ENCODE measurements at places on chromosomes 7 and 10. TPM values are rescaled to one million over a fixed set of nuclear protein-coding genes. Genes with fewer than 3 reads are reported as not detected.

- DNase-seq: no peak
- H3K36me3 ChIP-seq: no peaks in the 10 kb centered on the region
- no peaks in the 10 kb centered on the region for H3K27me3 ChIP-seq
- H3K4me3 ChIP-seq: no peak overlapping the region
Measured at GRCh38 chr7:5767066-5767465, 14.4 kb downstream of the RNF216 start.

DNA sequence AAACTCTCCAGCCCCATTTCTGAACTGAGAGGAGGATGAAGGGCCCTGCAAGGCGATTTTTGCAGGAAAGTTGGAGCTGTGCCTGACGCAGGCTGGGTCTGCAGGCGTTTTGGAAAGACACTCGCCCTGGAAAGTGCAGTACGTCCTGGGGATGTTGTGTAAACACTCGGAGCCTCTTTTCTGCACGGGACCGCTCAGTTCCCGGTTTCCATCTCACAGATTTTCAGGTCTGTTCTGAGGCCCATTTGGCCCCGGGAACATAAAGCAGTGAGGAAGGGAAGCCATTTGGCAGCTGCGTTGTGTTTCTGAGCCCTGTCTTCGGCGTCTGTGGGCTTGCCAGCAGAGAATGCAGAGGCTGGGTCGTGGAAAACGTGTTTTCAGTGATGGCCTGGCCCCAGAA, 655.0 kb upstream of the MGMT start:
- no peak overlapping the region for H3K27ac ChIP-seq
- no peaks in the 10 kb centered on the region for H3K36me3 ChIP-seq
- no peaks in the 10 kb centered on the region for H3K4me1 ChIP-seq
- no peaks in the 10 kb centered on the region for H3K27me3 ChIP-seq
- no peak for DNase-seq
- H3K4me3 ChIP-seq: no peak overlapping the region

- DNase-seq: no peak
- H3K27ac ChIP-seq: no peak overlapping the region
- peaks cover 6% of the 10 kb centered on the region for H3K4me1 ChIP-seq
- H3K4me3 ChIP-seq: no peak overlapping the region
Measured at GRCh38 chr7:38220452-38220851, 42.4 kb downstream of the STARD3NL start.

DNA sequence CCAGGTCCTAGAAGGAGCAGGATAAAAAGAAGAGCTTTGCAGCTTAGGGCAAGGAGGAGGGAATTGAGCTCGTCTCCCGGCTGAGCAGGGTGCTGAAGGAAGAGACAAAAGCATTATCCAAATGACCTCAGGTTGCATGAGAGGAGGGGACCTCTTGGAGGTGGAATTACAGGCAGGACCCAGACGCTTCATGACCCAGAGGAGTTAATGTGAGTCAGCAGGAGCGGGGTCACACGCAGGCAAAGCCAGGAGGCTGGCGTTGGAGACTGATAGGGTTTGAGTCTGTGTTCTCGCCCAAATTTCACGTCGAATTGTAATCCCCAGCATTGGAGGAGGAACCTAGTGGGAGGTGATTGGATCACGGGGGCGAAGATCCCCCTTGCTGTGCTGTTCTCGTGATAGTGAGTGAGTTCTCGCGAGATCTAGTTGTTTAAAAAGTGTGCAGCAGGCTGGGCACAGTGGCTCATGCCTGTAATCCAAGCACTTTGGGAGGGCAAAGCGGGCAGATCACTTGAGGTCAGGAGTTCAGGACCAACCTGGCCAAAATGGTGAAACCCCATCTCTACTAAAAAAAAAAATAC, 63.7 kb upstream of the AUTS2 start:
- no peak overlapping the region for H3K27ac ChIP-seq
- H3K27me3 ChIP-seq: no peaks in the 10 kb centered on the region
- no peak for DNase-seq
- no peaks in the 10 kb centered on the region for H3K36me3 ChIP-seq
- no peak overlapping the region for H3K4me3 ChIP-seq

ADARB2 gene
- 3.7 TPM for total RNA-seq

- no peak overlapping the region for H3K27ac ChIP-seq
- no peaks in the 10 kb centered on the region for H3K36me3 ChIP-seq
- H3K4me3 ChIP-seq: no peak overlapping the region
- H3K27me3 ChIP-seq: no peaks in the 10 kb centered on the region
Measured at GRCh38 chr10:81109200-81109752, 571.6 kb downstream of the SH2D4B start.

TRA2A gene
- 20.6 TPM for total RNA-seq

GRCh38 chr10:122331615-122332446, 42.7 kb upstream of the PLEKHA1 start:
- no peaks in the 10 kb centered on the region for H3K36me3 ChIP-seq
- no peak overlapping the region for H3K27ac ChIP-seq
- H3K4me3 ChIP-seq: no peak overlapping the region
- no peak for DNase-seq
- H3K27me3 ChIP-seq: no peaks in the 10 kb centered on the region

DNA sequence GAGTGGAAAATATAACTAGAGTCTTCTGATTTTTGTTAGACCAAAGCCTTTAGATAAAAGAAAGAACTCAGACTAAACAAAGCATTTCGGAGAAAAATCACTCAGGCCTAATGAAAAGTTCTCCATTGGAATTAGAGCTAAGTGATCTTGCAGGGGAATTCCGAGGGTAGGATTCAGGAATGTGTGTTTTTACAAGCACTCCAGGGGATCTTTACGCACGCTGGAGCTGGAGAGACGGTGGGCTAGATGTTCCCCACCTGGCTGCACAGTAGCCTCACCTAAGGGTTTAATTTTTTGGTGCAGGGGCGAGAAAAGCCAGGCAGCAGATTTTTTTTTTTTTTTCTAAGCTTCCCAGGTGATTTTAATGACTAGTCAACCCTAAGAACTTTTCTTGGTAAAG, 7.9 kb upstream of the PAPSS2 start:
- no peak overlapping the region for H3K27ac ChIP-seq
- no peaks in the 10 kb centered on the region for H3K27me3 ChIP-seq
- DNase-seq: no peak
- H3K4me3 ChIP-seq: no peak overlapping the region

- H3K27me3 ChIP-seq: no peaks in the 10 kb centered on the region
- no peak overlapping the region for H3K27ac ChIP-seq
- H3K36me3 ChIP-seq: no peaks in the 10 kb centered on the region
Measured at GRCh38 chr7:18053177-18053928, 25.7 kb upstream of the PRPS1L1 start.

- H3K27ac ChIP-seq: no peak overlapping the region
Measured at GRCh38 chr7:157480371-157481050, 143.7 kb downstream of the DNAJB6 start.

GRCh38 chr7:114530057-114530611, 115.5 kb downstream of the FOXP2 start:
- no peak overlapping the region for H3K4me3 ChIP-seq
- no peaks in the 10 kb centered on the region for H3K36me3 ChIP-seq

GRCh38 chr7:41116817-41117216, 586.1 kb downstream of the INHBA start:
- H3K27me3 ChIP-seq: no peaks in the 10 kb centered on the region
- H3K36me3 ChIP-seq: no peaks in the 10 kb centered on the region
- H3K4me3 ChIP-seq: no peak overlapping the region
- H3K27ac ChIP-seq: no peak overlapping the region
- H3K4me1 ChIP-seq: no peaks in the 10 kb centered on the region

DNA sequence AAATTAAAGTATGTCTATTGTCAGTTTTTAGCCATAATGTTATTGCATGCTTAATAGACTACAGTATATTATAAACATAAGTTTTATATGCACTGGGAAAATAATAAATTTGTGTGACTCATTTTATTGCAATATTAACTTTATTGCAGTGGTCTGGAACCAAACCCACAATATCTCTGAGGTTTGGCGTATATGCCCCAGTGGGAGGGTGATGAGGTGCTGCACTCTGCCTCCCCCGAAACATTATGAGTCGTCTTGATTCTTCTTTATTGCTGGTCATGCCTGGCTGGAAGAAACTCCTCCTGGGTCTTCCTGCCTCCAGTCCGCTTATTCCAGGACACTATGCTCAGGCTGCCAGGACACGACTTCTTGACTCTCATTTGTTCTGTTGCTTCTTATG, 88.4 kb downstream of the MTPN start:
- H3K4me1 ChIP-seq: no peaks in the 10 kb centered on the region
- no peak overlapping the region for H3K4me3 ChIP-seq
- no peaks in the 10 kb centered on the region for H3K36me3 ChIP-seq
- no peaks in the 10 kb centered on the region for H3K27me3 ChIP-seq
- no peak overlapping the region for H3K27ac ChIP-seq

DNA sequence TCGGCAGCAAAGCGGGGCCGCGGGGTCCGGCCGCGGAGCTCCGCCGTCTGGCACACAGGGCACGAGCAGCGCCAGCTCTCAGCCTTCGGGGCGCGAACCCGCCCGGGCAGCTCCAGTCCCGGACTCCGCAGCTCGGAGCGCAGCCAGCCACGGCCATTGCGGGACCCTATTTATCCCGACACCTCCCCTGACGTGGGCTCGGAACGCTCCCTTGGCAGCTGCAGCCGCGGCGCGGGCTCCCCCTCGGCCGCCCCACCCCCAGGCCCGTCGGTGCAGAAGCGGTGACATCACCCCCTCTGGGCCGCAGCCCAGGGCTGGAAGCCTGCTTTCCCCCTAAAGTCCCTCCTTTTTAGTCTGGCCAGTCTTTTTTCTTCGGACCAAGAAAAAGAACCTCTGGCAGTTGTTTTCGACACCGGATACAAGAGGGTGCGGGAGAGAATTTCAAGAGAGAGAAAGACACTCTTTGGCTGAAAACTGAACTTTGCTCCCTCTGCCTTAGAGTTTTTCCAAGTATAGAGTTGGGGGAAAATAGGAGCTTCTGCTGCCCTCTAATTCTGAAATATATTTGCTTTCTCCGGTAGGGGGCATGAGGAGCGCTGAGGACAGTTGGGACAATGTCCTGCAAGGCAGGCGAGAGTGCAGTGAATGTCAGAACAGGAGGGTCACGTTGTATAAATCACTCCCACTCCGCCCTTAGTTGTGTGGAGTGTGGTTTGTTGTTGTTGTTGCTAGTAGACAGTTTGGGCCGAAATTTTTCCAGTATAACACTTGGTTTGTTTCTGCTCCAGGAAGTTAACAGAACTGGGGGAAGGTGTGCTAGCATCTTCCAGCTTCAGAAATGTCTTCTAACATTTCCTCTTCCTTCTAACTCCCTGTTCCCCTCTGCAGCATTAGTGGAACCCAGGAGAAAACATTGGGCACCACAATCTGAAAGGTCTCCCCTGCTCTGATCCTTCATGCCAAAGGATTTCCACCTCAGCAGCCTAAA, at the start of gene SFRP4:
Gene SFRP4 (minus strand): TSS at position 145 of the 988 bp plus-strand sequence. CDS start 280 bp downstream, outside the sequence.
- peak within 1 kb of the TSS; percentile 6 for H3K27ac ChIP-seq
- H3K4me3 ChIP-seq: peak within 1 kb of the TSS; percentile 61
- no peaks in the 10 kb centered on the region for H3K36me3 ChIP-seq
- no peaks in the 10 kb centered on the region for H3K27me3 ChIP-seq

GRCh38 chr10:28677888-28678686, 766 bp downstream of the BAMBI start:
- peak overlapping the region; percentile 83 for H3K4me3 ChIP-seq
- no peaks in the 10 kb centered on the region for H3K4me1 ChIP-seq
- peak overlapping the region; percentile 79 for H3K27ac ChIP-seq
- H3K36me3 ChIP-seq: no peaks in the 10 kb centered on the region

- no peaks in the 10 kb centered on the region for H3K4me1 ChIP-seq
- no peak for DNase-seq
- H3K27ac ChIP-seq: no peak overlapping the region
- no peaks in the 10 kb centered on the region for H3K36me3 ChIP-seq
- H3K4me3 ChIP-seq: no peak overlapping the region
Measured at GRCh38 chr10:123442901-123443300, 223.3 kb upstream of the GPR26 start.

SPDYE8 gene
- not detected for total RNA-seq

GRCh38 chr10:114755537-114755936, 66.0 kb upstream of the FHIP2A start:
- no peak for DNase-seq
- peaks cover 2% of the 10 kb centered on the region for H3K4me1 ChIP-seq
- H3K27me3 ChIP-seq: no peaks in the 10 kb centered on the region
- no peak overlapping the region for H3K4me3 ChIP-seq

DNA sequence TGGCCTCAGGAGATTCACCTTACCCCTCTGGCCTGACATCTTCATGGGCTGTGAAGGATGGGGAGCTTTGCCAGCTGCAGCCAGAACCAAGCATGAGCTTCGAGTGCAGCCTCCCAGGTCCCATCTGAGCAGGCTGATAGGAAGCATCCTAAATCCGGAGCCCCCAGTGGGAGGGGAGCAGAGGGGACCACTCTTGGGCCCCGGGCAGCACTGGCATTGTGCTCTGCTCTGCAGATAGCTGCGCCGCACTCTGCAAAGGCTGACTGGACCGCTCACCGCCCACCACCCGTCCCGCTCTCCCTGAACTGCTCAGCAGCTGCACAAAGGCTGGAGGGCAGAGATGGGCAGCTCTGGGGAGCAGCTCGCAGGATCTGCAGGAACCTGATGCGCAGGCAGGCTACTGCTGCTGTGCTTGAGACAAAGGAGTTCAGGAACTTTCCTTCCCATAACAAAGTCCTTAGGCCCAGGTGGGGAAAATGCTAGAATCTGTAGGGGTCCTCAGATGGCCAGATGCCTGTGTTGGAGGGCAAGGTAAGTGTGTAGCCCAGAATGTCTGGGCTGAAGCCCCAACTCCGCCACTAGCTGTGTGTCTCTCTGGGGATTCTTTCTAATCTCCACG, 51.8 kb downstream of the ARHGAP22 start:
- DNase-seq: no peak
- H3K36me3 ChIP-seq: no peaks in the 10 kb centered on the region
- H3K27me3 ChIP-seq: no peaks in the 10 kb centered on the region
- no peaks in the 10 kb centered on the region for H3K4me1 ChIP-seq

GRCh38 chr10:6035931-6036575, 26.1 kb downstream of the IL2RA start:
- H3K4me1 ChIP-seq: no peaks in the 10 kb centered on the region
- no peak for DNase-seq
- H3K4me3 ChIP-seq: no peak overlapping the region
- H3K36me3 ChIP-seq: no peaks in the 10 kb centered on the region
- H3K27ac ChIP-seq: no peak overlapping the region

All from pancreas (tissue), 10 donors.